ENCODE measurements at places on chromosomes 5 and 9.

- no peak for DNase-seq
Measured at GRCh38 chr5:174745590-174746103, 21.3 kb downstream of the MSX2 start.

DNA sequence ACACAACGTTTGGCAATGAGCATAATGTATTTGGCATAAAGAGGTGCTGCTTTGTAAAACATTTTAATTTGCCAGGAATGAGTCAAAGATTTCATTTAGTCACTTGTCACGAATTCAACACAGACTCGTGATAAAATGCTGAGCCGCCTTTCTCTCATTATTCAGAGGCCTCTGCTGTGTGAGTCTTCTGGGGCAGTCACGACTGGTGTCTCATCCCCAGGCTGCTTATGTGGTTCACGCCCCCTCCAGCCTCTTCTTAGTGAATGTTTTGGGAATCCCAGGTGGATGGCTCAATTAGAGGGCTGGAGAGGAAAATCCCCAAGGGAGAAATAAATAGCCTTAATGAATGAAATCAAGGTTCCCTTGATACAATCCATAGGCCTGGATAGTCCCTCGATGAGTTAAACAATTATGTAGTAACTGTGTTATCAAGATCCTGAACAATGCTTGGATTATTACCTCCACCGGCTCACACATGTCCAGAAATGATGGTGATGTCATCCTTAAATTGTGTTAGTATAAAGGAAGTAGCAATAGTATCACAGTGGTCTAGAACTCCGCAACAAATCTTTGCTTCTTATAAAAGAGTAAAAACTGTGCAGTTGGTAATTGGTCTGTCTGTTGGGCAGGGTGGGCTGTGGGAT lies 192.1 kb upstream of the ADAMTS16 start:
- DNase-seq: no peak

- DNase-seq: no peak
Measured at GRCh38 chr5:179880066-179880650, 21.5 kb upstream of the MRNIP start.

DNA sequence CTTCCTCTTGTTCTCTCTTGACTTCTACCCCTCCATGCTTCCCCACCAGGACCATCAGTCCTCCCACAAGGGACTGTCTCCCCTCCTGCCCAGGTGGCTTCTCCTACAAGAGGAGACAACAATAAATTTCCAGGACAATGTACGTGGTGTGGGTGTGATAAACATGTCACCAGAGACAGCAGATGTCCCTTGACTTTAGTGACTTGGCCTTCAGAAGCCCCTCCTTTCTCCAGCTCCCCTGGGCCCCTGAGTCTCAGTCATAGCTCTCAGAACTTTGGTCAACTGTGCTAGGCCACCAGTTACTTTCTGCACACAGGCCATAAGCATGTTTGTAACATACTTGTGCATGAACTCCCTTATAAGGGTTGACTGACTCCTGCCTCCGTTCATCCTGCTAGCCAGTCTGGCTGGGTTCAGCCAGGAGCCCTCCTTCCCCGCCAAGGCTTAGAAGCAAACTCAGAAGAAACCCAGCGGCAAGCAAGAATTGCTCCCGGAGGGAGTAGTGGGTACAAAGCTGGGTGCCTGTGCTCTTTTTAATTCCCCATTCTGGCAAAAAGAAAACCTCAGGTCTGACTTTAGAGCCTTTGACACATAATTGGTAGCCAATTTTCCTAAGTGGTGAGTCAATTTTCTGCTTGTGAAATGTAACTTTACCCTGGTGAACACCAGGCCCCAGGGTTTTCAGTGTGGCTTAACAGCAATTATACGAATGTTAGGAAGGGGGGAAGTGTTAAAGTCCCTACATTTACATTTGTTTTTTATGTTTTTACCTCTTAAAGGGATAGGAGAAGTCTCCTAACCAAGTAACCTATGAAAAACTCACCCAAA lies 49.2 kb downstream of the EBF1 start:
- no peak for DNase-seq

DNA sequence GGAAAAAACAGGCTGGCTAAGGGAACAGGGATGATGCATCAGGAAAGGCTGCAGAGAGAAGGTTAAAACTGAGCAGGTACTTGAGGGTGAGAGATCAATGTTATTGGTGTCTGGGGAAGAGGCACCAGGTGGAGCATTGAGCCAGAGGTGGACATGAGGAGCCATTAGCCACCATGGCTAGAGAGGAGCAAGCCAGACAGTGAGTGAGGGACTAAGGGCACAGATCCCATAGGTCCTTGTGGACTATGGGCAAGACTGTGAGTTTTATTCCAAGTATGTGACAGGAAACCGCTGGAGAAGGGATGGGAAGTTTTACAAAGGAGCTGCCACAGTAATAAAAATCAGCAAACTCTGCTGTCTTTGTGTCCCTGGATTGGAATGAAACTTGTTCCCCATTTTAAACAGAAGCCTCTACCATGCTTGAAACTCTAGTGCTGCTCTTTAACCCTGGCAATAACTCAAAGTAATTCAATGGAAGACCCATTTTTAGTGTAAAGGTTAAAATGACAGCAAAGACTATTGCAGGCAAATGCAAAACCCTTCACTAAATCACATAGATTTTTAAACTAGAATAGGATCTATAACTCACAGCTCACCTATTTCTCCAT lies 349.8 kb downstream of the ENC1 start:
- no peak for DNase-seq

DNA sequence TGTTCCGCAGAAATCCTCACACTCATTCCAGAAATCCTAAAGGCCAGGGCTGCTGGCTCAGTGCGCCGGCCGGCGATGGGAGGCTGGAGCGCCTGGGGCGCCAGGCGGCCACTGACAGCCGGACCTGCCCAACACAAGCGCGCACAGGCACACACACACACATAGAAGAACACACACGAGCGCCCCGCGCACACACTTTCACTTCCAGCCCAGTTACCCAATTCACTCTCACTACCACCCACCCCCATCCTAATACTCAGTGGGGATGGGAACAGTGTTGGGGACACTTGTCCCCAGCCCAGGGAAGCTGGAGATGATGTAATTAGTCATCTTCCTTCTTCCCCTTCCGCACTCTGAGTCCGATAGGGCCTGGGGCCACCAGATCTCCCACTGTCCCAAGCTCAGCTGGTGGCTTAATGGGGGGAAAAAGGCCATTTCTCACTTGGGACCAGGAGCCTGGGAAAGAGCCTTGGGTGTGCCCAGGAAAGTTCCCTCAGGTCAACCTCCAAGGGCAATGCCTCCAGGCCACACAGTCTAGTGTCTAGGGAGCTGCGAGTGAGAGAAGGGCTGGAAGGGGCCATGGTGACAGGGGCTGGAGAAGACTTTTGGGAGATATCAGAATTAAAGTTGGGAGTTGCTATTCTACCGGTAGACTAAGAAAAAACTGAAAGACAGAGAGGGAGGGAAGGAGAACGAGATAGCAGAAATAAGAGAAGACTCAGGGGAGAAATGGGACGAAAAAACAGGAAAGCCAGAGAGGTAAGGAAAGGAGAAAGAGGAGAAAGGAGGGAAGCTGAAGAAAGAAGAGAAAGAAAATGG lies 1.7 kb downstream of the EBF1 start:
- DNase-seq: no peak

GRCh38 chr5:10590226-10590999 lies 26.5 kb downstream of the ANKRD33B start:
- no peak for DNase-seq

DNA sequence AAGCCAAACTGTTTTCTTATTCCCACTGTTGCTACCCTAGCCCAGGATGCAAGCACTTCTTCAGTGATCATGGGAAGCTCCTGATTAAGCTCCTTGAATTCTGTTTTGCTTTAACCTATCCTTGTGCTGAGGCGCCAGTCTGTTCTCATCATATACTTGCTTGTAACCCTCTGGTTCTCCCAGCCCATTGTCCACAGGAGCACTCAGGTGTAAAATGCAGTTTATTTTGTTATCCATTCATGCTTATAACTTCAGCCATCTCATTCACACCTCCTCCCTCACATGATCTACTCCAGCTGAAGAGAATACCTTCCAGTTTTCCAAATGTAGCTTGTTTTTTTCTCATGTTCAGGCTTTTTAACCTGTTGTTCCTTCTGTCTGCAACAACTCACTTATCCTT lies 402.1 kb upstream of the BRINP1 start:
- no peak for DNase-seq

- DNase-seq: peak; percentile 92
Measured at GRCh38 chr5:142720641-142721271, 34.9 kb upstream of the FGF1 start.

DNA sequence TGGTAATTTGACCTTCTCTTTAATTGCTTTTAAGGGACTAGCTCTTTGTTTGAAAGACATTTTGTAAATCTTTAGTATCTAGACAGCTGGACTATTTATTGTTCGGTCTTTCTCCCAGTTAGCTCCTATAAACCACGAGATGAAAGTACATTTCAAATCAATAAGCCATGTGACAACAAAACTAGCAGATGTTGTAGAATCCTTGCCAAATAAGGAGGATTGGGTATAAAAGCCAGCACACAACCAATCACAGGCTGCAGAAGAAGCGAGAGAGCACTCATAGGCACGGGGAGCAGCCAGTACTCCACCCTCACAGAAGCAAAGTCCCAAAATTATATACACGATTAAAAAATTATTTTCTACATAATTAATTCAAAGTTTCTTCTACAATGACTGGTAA lies 8.1 kb upstream of the OMD start:
- DNase-seq: no peak

DNA sequence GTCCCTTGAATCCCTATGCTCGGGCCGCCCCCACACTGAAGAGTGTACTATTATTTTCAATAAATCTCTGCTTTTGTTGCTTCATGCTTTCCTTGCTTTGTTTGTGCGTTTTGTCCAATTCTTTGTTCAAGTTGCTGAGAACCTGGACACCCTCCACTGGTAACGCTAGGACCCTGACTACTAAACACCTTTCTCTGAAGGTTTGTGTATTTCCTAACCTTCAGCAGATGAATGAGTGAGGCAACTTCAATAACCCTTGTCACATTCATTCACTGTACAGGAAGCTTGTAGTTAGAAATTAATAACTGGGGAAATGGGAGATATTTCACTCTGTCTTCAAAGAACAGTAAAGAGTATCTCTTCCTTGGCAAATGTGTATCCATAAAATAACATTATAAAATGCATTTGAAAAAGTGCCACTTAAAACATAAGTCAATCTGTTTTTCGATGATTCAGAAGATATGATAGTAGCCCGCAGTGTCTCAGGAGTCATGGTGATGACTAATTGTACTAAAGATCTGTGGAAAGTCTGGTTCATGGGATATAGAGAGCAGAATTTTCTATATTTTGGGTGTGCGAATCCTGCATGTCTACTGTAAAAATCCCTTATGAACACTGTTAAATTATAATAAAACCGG lies 43.2 kb upstream of the ANKH start:
- no peak for DNase-seq

DNA sequence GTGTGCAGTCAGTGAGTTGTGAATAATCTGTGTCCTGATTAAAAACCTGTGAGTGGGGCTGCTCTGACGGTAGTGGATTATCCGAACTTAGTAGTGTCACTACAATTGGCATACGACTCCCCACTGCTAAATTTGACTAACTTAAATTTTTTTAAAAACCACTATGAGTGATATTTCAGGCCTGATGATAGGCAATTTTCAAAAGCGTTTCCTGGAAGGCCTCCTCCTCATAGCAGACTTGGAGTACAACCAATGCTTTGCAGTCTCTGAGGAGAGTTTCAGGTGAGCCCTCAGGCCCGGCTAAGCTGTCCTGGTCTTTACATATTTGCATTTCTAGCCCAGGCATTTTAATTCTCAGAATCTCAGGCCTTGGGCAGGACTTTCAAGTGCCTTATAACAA lies 10.8 kb downstream of the BTNL8 start:
- DNase-seq: no peak

All from NCI-H2029 (cell line).